Osteocyte (in vitro differentiated cells): ENCODE measurements at places on chromosomes 1 and 21.

- peaks cover 2% of the 10 kb centered on the region for H3K36me3 ChIP-seq
- peaks cover 14% of the 10 kb centered on the region for H3K4me1 ChIP-seq
- DNase-seq, result no peak
- no peak overlapping the region for H3K27ac ChIP-seq
- no peaks in the 10 kb centered on the region for H3K27me3 ChIP-seq
- no peak overlapping the region for H3K4me3 ChIP-seq
These were observed 34.4 kb downstream of the HHAT start for GRCh38 chr1:210363119-210363518.

DNA sequence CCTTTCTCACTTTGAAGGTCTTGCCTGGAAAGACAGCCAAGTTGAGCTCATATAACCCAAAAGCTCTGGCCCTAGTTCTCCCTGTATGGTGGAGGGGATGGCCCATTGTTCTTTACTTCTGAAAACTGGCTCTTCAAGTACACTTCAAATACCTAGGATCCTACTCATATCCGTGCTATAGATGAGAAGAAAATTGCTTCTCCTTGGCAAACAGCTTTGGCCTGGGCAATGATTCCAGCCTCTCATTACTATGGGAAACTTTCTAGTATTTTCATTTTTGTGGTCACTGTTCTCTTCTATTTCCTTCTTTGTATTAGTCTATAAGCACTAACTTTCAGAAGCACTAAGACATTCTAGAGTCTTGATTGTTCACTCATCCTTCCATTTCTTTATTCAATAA is 53.7 kb downstream of the ZNF697 start:
- no peak for DNase-seq
- no peak overlapping the region for H3K27ac ChIP-seq
- H3K27me3 ChIP-seq, result peaks cover 54% of the 10 kb centered on the region
- peaks cover 2% of the 10 kb centered on the region for H3K4me1 ChIP-seq
- no peak overlapping the region for H3K4me3 ChIP-seq

GRCh38 chr21:16437586-16437985 is 707.8 kb downstream of the USP25 start:
- peaks cover 45% of the 10 kb centered on the region for H3K4me1 ChIP-seq
- no peak overlapping the region for H3K27ac ChIP-seq
- peaks cover 19% of the 10 kb centered on the region for H3K36me3 ChIP-seq
- no peak for DNase-seq

- H3K4me3 ChIP-seq, result no peak overlapping the region
- no peak overlapping the region for H3K27ac ChIP-seq
- H3K4me1 ChIP-seq, result no peaks in the 10 kb centered on the region
These were observed 32.7 kb upstream of the ETV3 start for GRCh38 chr1:157170677-157171515.

DNA sequence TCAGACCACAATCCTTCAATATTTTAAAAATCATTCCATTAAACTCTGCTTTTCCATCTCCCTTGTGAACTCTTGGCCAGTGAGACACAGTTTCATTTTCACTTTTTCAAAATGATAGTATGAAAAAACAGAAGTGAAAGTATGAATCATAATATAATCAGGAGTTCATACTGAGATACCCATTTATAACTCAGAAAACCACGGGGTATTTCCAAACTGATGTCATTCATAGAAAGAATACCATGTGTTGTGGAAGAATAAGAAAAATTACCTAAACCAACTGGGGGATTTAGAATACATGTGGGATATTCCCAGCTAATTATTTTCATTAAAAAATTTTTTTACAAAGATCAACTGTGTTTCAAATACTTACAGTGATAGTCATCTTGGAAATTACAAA is 149.9 kb downstream of the MRPL39 start:
- no peaks in the 10 kb centered on the region for H3K36me3 ChIP-seq
- H3K4me1 ChIP-seq, result peaks cover 32% of the 10 kb centered on the region
- H3K4me3 ChIP-seq, result peak overlapping the region; percentile 60
- H3K27me3 ChIP-seq, result no peaks in the 10 kb centered on the region
